Thyroid gland (tissue), 4 donors: ENCODE measurements at places on chromosomes 12 and 14. TPM values are rescaled to one million over a fixed set of nuclear protein-coding genes. Genes with fewer than 3 reads are reported as not detected.

Gene TEX22
- not detected for total RNA-seq

DNA sequence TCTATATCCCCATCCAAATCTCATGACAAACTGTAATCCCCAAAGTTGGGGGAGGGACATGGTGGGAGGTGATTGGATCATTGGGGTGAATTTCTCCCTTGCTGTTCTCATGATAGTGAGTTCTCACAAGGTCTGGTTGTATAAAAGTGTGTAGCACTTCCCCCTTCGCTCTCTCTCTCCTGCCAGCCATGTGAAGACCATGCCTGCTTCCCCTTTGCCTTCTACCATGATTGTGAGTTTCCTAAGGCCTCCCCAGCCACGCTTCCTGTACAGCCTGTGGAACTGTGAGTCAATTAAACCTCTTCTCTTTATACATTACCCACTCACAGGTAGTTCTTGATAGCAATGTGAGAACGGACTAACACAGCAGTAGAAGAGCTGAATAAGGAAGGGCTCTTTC, 62.6 kb upstream of the VASH1 start:
- DNase-seq = no peak
- no peaks in the 10 kb centered on the region for H3K36me3 ChIP-seq
- H3K27me3 ChIP-seq = no peaks in the 10 kb centered on the region
- no peak overlapping the region for H3K27ac ChIP-seq
- no peaks in the 10 kb centered on the region for H3K4me1 ChIP-seq

Gene NRXN3
- total RNA-seq = 1.6 TPM

- H3K4me1 ChIP-seq = no peaks in the 10 kb centered on the region
- DNase-seq = no peak
- H3K27me3 ChIP-seq = no peaks in the 10 kb centered on the region
- no peaks in the 10 kb centered on the region for H3K36me3 ChIP-seq
- no peak overlapping the region for H3K27ac ChIP-seq
- H3K4me3 ChIP-seq = no peak overlapping the region
These were observed 144.2 kb downstream of the SLC38A6 start for GRCh38 chr14:61125041-61125866.

- no peak overlapping the region for H3K4me3 ChIP-seq
- H3K27me3 ChIP-seq = no peaks in the 10 kb centered on the region
- H3K36me3 ChIP-seq = no peaks in the 10 kb centered on the region
- H3K4me1 ChIP-seq = peaks cover 55% of the 10 kb centered on the region
These were observed 129.5 kb downstream of the DAAM1 start for GRCh38 chr14:59317798-59318505.

- no peaks in the 10 kb centered on the region for H3K36me3 ChIP-seq
- no peaks in the 10 kb centered on the region for H3K27me3 ChIP-seq
- no peaks in the 10 kb centered on the region for H3K4me1 ChIP-seq
- no peak overlapping the region for H3K27ac ChIP-seq
These were observed 48.0 kb downstream of the PTHLH start for GRCh38 chr12:27924350-27925135.

Gene C1S
- total RNA-seq = 137 TPM
